ENCODE measurements at places on chromosomes 5 and 9. TPM values are rescaled to one million over a fixed set of nuclear protein-coding genes. Genes with fewer than 3 reads are reported as not detected.

TCF7 gene
- 113 TPM for total RNA-seq

NOXA1 gene
- 0.36 TPM for total RNA-seq

DNA sequence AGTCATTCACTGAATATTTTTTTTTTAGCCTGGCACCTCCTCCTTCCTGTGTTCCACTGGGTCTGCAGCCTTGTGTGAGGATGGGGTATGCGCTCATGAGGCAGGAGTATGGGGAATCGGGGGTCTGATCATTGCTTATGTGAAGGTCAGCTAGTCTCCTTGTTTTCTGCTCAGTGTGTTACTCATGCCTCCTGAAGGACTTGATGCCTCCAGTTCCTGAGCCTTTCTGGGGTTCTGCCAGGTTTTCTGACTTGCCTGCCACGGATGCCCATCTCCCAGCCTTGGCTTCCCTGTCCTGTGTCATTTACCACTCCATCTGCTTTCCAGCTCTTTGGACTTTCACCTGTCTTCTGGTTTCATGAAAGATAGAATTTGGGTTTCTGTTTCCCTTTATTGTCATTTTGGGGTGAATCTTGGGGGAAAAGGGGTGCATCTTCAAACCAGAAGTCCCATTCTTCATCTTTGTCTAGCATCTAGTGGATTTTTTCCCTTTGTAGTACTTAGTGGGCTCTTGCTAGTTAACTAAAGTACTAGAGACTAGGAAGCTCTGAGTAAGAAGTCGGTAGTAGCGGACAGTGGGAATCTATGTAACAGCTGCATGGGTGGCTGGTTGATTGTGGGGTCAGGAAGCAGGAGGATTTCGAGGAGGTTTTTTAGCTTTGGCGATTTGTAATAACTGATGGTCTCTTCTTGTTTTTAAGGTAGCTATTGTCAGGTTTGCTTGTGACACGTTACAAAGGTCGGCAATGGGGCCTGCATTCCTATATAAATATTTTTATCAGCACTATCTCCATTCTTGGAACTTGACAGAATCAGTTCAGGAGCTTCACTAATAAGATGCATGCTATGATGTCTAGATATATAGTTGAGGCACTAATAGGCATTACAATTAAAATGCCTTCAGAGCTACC is 8.2 kb downstream of the OTULIN start:
- peak overlapping the region; percentile 91 for H3K27ac ChIP-seq
- peaks cover 70% of the 10 kb centered on the region for H3K4me1 ChIP-seq
- peak overlapping the region; percentile 9 for H3K4me3 ChIP-seq
- DNase-seq: no peak
- no peaks in the 10 kb centered on the region for H3K27me3 ChIP-seq
- H3K36me3 ChIP-seq: peaks cover 35% of the 10 kb centered on the region

- peaks cover 31% of the 10 kb centered on the region for H3K36me3 ChIP-seq
- H3K27ac ChIP-seq: no peak overlapping the region
- H3K27me3 ChIP-seq: no peaks in the 10 kb centered on the region
- no peaks in the 10 kb centered on the region for H3K4me1 ChIP-seq
Observed at GRCh38 chr9:109064963-109065702, 51.8 kb upstream of the CTNNAL1 start.

GRCh38 chr9:72911247-72911775 is 41.5 kb downstream of the ALDH1A1 start:
- no peak overlapping the region for H3K27ac ChIP-seq
- H3K4me3 ChIP-seq: no peak overlapping the region
- H3K27me3 ChIP-seq: no peaks in the 10 kb centered on the region
- no peaks in the 10 kb centered on the region for H3K36me3 ChIP-seq
- no peak for DNase-seq

DNA sequence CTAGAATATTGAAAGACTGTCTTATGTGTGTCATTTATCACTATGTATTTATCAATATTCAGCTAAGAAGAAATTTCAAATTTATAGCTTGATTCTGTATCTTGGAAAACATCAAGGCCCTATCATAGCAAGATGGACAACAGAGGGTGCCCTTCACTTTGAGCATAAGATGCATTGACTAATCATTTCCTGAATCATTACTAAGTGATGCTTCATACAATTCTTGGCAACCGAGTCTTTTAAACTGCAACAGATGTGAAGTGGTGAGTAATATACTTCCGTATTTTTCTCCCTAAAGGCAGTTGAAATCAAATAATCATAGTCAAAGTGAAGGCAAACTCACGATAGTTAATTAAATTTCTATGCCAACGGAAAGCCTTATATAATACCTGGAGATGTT is 318.6 kb upstream of the RGMB start:
- no peaks in the 10 kb centered on the region for H3K4me1 ChIP-seq
- H3K27ac ChIP-seq: no peak overlapping the region
- no peak overlapping the region for H3K4me3 ChIP-seq
- no peak for DNase-seq
- no peaks in the 10 kb centered on the region for H3K36me3 ChIP-seq

DNA sequence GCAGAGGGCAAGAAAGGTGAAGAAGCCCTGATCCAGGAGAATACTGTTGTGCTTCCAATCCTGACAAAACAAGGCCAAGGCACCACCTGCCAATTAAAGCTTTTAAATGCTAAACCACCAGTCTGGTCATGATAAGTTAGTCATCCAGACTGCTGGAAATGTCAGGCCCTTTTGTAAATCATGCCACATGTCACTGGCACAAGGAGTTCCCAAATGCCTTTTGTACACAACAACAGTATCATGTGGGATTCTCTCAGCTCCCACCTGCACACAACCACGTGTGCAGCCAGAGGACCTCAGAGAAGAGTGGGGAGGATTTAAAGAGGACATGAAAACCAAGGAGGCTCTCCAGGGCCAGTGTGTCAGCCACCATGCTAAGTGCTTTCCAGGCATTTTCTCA is 99.3 kb downstream of the CDK5RAP2 start:
- DNase-seq: no peak
- no peak overlapping the region for H3K4me3 ChIP-seq
- H3K36me3 ChIP-seq: peaks cover 39% of the 10 kb centered on the region
- peak overlapping the region; percentile 34 for H3K27ac ChIP-seq
- no peaks in the 10 kb centered on the region for H3K4me1 ChIP-seq
- no peaks in the 10 kb centered on the region for H3K27me3 ChIP-seq
